Fibroblast of villous mesenchyme (primary cell): ENCODE measurements at places on chromosomes 4 and X. TPM values are rescaled to one million over a fixed set of nuclear protein-coding genes. Genes with fewer than 3 reads are reported as not detected.

DNA sequence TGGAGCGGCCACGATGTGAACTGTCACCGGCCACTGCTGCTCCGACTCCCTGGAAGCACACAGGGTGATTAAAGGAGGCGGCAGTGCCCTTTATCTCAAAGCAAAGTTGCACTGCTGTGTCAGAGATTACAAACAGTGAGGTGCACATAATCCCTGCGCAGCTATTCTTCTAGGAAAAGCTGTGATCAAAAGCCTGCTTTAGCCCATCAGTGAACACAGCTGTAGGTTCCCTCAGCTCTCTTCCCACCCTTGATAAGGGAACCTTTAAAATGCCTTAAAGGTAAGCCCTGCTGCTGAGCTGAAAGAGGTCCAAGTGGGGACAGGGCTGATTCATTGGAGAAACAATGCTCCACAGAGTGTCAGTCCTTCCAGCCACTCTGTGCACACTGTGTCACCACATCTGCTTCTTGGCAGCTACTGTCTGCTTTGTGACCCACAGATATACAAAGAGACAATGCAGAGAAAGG is 127.6 kb downstream of the EIF4E start:
- DNase-seq, result no peak

ZNF630 gene
- 0.32 and 3.0 TPM in 2 replicates for total RNA-seq

GRCh38 chr4:123562994-123563750 is 166.6 kb downstream of the SPRY1 start:
- DNase-seq, result peak; percentile 86

GRCh38 chr4:42104521-42104920 is 47.9 kb downstream of the BEND4 start:
- DNase-seq, result peak; percentile 48

- no peak for DNase-seq
Observed at GRCh38 chr4:21061902-21062301, 361.6 kb downstream of the PACRGL start.

PLP2 gene
- total RNA-seq, result 19.0 and 29.6 TPM in 2 replicates

GPC3 gene
- 0.32 TPM in 1 of 2 replicates, not detected in the other for total RNA-seq
